ACHN (cell line): ENCODE measurements at places on chromosomes 4 and X.

- no peak for DNase-seq
These were observed 27.9 kb upstream of the USP38 start for GRCh38 chr4:143156853-143157252.

DNA sequence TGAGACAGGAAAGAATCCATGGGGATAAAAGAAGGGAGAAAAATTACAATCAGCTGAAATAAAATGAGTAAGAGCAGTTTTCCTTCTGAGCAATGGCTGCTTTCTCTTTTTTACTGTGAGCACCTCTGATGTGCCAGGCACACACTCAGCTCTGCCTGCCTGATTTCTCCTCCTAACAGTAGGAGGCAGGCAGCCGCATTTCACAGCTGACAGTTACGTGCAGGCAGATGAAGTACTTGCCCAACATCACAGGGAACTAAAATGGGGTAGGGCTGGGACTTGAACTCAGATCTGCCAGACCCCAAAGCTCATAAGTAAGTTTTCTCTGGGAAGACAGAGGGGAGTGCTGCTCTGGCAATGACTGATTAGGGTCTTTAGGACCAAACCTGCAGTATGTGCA lies 54.6 kb downstream of the C4orf50 start:
- no peak for DNase-seq

DNA sequence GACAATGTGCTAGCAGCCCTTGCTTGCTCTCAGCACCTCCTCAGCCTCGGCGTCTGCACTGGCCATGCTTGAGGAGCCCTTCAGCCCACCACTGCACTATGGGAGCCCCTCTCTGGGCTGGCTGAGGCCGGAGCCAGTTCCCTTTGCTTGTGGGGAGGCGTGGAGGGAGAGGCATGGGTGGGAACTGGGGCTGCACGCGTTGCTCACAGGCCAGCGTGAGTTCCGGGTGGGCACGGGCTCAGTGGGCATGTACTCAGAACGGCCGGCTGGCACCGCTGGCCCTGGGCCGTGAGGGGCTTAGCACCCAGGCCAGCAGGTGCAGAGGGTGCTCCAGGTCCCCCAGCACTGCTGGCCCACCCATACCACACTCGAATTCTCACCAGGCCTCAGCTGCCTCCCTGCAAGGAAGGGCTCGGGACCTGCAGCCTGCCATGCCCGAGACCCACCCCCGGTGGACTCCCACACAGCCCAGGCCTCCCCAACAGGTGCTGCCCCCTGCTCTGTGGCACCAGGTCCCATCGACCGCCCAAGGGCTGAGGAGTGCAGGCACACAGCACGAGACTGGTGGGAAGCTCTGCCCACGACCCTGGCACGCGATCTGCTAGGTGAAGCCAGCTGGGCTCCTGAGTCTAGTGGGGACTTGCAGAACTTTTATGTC lies 100.3 kb downstream of the SLC39A8 start:
- DNase-seq: no peak

GRCh38 chr4:98614094-98614493 lies 44.3 kb downstream of the TSPAN5 start:
- no peak for DNase-seq

GRCh38 chr4:53313510-53313909 lies 52.4 kb downstream of the SCFD2 start:
- DNase-seq: peak; percentile 33
